Cortex of kidney (tissue), 1 donor: ENCODE measurements at places on chromosomes 4 and X.

DNA sequence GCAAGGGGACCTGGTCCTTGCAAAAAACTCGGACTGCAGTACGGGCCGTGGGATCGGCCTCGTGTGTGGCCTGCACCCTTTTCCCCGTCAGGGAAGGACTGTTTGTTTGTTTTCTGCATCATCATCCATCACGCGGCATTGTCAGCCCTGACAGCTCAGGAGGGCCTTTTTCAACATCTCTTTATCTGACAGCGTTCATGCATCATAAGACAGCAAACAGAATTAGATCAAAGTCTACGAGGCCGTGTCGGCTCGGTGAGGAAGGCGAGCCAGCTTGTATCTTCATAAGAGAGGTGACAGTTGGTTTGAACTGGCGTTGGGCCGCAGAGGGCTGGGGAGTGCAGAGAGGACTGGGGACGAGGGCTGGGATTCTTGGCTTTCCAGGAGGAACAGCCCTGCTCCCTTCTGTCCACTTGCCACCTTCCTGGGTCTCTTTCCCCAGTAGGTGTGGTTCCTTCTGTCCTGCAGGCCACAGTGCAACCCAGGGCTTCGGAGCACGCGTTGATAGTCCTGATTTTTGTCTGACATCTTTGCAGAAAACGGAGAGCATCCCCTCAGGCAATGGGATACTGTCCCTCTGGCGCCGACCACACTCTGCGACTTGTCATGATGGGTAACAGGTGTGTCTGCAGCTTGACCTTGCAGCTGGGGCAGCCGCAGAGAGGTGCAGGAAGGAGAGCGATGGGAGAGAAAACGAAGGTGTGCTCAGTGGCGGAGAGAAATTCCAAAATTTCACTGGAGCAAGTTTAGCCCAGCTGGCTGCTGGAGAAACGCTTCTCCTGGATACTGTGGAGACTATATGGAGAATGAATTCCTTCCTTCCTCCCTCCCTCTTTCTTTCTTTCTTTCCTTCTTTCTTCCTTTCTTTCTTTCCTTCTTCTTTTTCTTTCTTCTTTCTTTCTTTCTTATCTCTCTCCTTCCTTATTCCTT is 104.0 kb upstream of the SHOX start:
- DNase-seq, result no peak

GRCh38 chr4:24853142-24853541 is 57.8 kb downstream of the SOD3 start:
- DNase-seq, result no peak

DNA sequence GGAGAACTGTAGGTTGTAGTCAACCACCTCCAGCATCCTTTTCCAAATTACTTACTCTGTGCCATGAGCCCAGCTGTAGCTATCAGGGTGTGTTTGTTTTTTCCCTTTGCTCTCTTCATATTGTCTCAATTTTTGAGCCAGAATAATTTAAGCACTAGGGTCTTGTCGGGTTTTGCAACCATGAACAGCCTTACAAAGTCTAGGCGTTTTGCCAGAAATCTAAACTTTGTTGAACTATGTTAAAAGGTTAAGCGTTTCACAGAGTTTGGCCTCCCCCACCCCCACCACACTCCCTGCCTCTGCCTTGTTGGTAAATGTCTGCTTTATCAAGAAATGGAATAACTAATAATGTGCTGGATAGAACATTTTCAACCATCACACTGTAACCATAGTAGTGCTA is 190.6 kb upstream of the TTC29 start:
- DNase-seq, result no peak

- DNase-seq, result no peak
Observed at GRCh38 chr4:85555206-85555605, 80.3 kb downstream of the ARHGAP24 start.

- no peak for DNase-seq
Observed at GRCh38 chr4:100838286-100838685, 320.5 kb upstream of the EMCN start.

GRCh38 chrX:53438174-53438831 is 4.1 kb upstream of the HSD17B10 start:
- DNase-seq, result no peak

- no peak for DNase-seq
Observed at GRCh38 chrX:112841114-112841819, 636 bp upstream of the AMOT start.
